ENCODE measurements at places on chromosomes 5 and 9.

DNA sequence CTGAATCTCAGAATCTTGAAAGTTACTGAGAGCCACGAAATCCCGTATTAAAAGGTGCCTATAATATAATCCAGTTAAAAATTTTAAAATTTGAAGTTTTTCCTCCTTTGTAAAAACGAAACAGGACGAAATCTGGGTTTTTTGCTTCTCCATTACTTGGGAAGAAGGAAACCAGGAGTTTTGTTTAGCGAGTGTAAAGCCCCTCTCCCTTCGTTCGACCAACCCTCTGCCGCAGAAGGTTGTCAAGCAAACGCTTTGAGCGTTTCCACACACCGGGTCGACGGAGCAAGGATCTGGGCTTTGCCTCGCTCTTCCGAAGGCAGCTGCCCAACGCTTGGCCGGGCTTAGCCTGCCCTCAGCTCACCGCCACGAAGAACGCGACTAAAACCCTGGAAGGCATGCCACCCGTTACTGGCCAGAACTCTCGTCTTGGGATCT lies 1.6 kb upstream of the FOXE1 start:
- no peak for DNase-seq

DNA sequence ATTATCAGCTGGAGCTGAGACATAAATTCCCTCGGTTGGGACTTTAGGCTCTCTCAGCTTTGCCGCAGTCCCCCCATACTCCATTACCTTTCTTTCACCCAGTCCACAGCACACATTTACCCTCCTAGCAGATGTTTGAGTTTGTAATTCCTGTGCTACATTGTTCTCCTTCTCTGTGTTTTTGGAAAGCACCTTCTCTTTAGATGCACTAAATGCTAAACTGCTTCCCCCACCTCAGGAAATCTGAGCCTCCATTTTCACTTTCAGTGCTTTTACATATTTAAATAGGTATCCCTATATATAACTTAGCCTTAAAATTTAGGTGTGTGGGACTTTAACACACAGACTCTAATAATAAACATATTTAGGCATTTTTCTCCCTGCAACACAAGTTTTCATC lies 356.9 kb downstream of the NFIB start:
- no peak for DNase-seq

GRCh38 chr9:70408393-70409040 lies 5.9 kb downstream of the KLF9 start:
- DNase-seq = no peak

GRCh38 chr9:4740638-4741364 lies at the start of gene AK3:
TSS of gene AK3 (minus strand) at chr9:4741202. CDS start at chr9:4741087, 115 bp downstream.
- DNase-seq = peak; percentile 87

GRCh38 chr9:131366761-131367401 lies 27.0 kb upstream of the PRRC2B start:
- DNase-seq = peak; percentile 59

DNA sequence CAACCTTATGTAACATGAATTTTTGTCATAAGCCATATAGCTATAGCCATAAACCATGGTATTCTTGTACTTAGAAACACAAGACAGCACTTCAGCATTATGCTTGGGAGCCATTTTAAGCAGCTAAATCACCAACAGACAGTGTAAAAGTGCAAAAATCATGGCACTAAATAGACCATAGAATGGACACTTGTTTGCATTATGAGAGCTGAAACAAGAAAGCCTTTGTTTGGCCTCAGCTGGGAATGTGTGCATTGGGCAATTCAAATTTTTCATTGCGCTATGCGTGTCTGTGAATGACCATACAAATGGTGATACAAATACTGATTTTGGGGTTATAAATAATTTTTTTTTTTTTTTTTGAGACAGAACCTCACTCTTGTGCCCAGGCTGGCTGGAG lies 23.7 kb downstream of the KDM4C start:
- DNase-seq = no peak

DNA sequence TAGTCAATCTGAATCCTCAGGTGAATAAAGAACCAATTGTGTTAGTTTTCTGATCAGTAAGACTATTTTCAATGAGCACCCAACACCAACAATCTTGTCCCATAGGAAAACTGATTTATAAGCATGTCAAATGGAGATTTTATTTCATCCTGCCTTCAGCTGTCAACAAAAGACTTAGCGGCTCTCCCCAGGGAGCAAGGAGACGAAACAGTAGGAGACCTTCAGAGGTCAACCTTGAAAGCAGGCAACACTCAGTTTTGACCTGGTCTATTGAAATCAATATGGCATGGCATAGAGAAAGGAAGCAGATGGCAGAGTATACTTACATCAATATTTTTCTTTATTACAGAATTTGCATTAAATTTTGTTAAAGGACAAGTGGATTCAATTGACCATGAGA lies 34.1 kb downstream of the ZNF622 start:
- no peak for DNase-seq

GRCh38 chr5:158050421-158050820 lies 191.5 kb upstream of the CLINT1 start:
- DNase-seq = peak; percentile 23

DNA sequence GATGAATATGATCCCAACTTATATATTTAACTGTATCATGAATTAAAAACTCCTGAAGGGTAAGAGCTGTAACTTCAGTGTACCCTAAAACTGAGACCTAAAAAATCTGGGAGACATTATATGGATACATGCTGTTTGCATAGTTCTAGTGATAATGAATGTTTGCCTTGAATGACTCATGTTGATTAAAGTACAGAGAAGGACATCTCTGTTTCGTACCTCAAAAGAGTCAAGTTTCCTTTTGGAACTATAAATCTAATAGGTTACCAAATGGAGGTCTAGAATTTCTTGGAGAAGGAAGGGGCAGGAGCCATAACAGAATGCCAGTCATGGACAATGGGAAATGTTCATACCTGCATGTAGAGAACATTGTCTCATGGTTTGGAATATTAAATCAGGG lies 168.1 kb downstream of the SNCAIP start:
- peak; percentile 10 for DNase-seq

- DNase-seq = peak; percentile 58
Measured at GRCh38 chr5:167790462-167791260, 500.8 kb upstream of the WWC1 start.
